ENCODE measurements at places on chromosomes 2 and 18.

DNA sequence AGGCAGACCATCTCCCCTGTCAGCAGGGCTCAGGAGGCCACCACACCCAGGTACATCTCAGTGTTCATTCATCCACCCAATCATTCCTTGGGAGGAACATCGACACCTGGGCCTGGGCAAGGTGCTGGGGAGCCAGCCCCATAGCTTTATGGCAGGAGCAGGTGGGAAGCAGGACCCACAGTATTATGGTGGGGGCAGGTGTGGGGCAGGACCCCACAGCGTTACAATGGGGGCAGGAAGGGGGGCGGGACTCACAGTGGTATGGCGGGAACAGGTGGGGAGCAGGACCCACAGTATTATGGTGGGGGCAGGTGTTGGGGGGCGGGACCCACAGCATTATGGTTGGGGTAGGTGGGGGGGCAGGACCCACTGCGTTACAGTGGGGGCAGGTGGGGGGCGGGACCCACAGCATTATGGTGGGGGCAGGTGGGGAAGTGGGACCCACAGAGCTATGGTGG, 128.9 kb upstream of the HS6ST1 start:
- DNase-seq, result no peak

DNA sequence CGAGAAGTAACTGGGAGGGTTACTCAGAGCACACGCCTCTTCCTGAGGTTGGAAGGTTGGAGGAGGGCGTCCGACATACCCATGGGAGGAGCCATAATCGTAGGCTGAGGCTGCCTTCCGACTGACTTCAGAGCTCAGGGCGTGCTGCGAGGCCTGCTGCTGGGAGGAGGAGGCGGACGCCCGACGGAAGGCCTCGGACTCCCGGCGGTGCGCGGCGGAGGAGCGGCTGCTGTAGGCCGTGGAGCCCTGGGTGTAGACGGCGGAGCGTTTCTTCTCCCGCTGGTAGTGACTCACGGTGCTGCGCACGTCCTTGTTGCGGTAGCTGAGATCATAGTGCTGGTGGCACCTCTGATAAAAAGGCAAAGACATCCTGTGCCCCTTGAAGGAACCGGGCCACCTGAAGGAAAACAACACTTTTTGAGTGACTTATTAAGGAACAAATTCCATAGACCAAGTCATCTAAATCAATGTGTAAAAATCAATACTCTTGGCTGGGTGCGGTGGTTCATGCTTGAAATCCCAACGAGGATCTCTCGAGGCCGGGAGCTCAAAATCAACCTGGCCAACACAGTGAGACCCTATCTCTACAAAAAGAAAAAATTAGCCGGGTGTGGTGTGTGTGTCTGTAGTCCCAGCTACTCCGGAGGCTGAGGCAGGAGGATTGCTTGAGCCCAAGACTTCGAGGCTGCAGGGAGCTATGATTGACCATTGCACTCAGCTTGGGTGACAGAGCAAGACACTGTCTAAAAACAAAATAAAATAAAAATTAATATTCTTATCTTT, 4.7 kb downstream of the MYOM1 start:
- no peak for DNase-seq

- DNase-seq, result no peak
Observed at GRCh38 chr2:170354855-170355780, 177.2 kb downstream of the MYO3B start.

DNA sequence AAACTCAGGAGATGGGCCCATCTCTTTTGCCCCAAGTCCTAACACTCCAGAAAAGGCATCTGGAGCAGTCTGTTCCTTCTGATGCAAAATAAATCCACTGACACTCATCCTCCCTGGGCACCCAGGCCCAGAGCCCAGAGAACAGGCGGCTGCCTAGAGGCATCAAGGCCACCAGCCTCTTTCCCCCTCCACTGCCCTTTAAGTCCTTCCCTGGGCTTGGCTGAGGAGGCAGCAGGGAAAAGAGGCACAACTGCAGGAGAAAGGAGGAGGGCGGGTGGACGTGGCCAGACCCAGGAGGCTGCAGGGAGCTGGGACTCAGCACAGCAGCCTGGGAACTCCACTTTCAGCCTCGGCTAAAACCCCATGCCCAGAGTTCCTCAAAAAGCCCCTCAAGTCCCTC, 99.7 kb upstream of the ID2 start:
- no peak for DNase-seq

- no peak for DNase-seq
Observed at GRCh38 chr2:14557111-14557510, 75.4 kb upstream of the LRATD1 start.

- DNase-seq, result no peak
Observed at GRCh38 chr2:5867056-5867455, 174.9 kb downstream of the SOX11 start.

- no peak for DNase-seq
Observed at GRCh38 chr2:66854298-66854697, 419.4 kb downstream of the MEIS1 start.

DNA sequence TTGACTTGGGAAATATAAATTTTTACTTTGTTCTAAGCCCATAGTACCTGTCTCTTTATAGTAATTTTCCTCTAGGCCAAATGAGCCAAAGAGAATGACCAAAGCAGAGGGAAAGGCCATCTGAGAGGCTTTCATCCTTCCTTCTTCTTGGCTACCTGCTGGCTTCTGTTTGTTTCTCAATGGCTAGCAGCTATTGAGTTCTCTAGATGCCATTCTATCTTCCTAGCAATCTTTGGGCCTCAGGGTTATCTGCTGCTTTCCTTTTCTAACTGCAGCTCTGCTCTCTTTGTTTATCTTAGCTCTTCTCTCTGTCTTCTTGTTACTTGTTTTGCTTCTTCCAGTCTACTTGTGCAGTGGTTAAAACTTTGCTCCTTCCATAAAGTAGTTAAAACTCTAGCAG, 601.1 kb upstream of the NRXN1 start:
- no peak for DNase-seq
